ENCODE measurements at places on chromosomes 6 and 20. TPM values are rescaled to one million over a fixed set of nuclear protein-coding genes. Genes with fewer than 3 reads are reported as not detected.

- no peak for DNase-seq
Observed at GRCh38 chr6:52712136-52712535, 41.2 kb downstream of the TMEM14A start.

- DNase-seq, result no peak
Observed at GRCh38 chr6:26254724-26255123, 110.3 kb upstream of the BTN3A2 start.

- DNase-seq, result no peak
Observed at GRCh38 chr6:55445648-55446204, 118.5 kb downstream of the GFRAL start.

DNA sequence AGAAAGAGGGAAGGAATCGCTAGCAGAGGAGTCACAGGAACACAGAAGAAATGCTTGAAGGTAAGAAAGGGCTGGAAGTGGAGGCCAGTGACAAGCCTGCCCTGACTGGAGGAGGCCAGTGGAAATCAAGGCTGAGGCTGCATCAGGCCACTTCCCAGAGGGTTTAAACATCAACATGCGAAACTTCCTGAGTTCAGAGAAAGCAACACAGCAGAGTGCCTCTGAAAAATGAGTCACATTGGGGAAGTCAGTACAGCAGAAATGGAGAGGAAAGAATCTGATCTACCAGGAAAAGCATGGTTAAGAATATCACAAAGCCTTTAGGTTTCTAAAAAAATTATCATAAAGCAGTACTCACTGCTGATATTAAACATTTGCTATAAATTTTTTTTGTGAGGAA is 23.3 kb downstream of the NAPB start:
- DNase-seq, result no peak

GRCh38 chr20:60117065-60117464 is 158.8 kb downstream of the CDH26 start:
- no peak for DNase-seq

GRCh38 chr6:18598551-18599264 is 211.6 kb downstream of the RNF144B start:
- DNase-seq, result no peak

DNA sequence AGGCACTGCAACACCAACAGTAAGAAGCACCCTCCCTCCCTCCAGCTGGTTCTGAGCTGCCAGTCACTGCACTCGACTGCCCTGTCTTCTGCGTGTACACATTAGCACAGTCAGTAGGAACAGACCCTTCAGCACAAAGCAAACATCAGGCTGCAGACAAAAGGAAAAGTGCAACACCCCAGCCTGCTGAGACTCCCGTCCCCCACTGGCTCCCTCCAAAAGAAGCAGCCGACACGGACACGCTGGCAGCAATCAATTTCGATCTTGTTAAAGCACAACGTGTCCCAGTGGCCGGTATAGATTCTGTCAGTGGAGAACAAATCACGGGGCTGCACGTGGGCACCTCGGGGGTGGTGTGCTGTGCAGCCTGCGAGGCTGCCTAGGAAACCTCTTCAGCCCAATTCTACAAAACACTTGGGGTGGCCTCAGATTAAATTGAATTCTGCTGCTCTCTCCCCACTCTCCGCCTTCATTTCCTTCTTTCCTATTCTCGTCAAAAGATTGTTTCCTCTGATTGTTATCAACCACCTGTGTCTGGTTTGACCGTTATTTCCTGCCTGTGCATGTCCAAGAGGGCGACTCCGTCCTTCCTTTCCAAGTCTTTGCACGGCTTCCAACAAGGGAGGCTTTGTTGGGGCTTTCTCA is 38.7 kb downstream of the TRAF3IP2 start:
- no peak for DNase-seq

- DNase-seq, result no peak
Observed at GRCh38 chr6:130671577-130671976, 155.6 kb upstream of the SMLR1 start.

GRCh38 chr20:63224412-63225081 is 8.6 kb upstream of the YTHDF1 start:
- DNase-seq, result no peak

DNA sequence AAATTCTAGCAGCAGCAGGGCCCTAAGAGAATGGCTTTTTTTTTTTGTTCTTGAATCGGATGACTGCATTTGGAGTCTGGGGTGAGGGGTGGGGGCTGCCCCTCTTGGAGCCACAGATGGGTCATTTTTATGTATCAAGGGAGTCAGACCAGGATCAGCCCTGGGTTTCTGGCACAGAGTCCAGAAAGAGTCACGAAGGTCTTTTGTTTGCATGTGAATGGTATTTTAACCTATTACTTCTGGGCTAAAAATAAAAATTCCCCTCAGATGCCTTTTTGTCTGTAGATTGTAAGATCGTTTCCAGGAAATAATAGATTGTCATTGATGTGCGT is 72.5 kb downstream of the PHACTR3 start:
- no peak for DNase-seq

GRCh38 chr6:106134087-106134770 is 48.1 kb downstream of the PRDM1 start:
- DNase-seq, result no peak

DNA sequence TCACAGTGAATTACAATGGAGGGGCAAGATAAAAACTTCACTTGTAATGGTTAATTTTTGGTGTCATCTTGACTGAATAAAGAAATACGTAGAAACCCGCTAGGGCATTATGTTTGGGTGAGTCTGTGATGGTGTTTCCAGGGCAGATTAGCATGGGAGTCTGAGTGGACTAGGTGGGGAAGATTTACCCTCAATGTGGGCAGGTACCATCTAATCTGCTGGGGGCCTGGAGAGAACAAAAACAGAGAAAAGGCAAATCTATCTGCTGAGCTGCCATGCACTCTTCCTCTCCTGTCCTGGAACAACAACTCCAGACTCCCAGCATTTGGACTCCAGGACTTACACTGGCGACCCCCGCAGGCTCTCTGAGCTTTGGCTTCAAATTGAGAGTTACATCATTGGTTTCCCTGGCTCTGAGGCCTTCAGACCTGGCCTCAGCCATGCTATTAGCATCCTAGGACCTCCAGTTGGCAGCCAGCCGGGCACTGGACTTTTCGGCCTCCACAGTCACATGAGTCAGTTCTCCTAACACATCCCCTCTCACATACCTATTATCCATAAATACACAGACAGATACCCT is 19.7 kb downstream of the NINL start:
- DNase-seq, result no peak

GRCh38 chr6:36863670-36864540 is 10.7 kb downstream of the PPIL1 start:
- DNase-seq, result no peak

- DNase-seq, result no peak
Observed at GRCh38 chr6:158323561-158323958, 11.3 kb downstream of the TULP4 start.

GRCh38 chr20:21291026-21291425 is 12.1 kb upstream of the XRN2 start:
- no peak for DNase-seq

GRCh38 chr6:25927756-25928216 is 2.7 kb downstream of the SLC17A2 start:
- DNase-seq, result no peak

GRCh38 chr6:139690007-139690406 is 315.6 kb upstream of the CITED2 start:
- no peak for DNase-seq

DNA sequence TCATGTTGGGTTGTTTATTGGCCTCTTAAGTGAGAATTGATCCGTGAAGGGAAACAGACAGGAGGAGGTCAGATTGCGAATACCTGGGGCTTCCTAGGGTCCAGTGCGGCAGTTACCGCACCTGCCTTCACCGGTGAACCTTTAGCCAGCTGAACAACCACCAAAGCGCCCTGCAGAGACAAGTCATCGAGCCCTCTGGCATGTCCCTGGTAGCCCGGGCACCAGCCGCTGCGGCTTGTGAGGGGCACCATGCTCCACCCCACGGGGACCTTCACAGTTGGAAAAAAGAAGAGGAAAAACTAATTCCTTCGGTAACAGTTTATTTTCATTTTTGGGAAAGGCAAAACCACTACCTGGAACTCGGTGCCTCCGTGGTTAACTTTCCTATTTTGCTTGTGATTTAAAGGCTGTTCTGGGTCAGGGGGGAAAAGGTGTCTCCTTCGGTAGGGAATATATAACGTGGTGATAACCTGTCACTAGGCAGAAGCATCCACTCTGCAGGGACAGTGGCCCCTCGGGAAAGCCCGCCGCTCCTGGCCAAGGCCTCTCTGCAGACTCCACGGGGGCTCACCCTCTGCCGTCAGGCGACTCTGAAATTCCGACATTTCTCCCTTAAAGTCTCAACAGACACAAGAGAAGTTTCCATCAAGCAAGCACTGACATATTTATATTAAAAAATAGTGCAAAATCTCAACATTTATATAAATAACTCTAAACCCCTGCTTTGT is 30.7 kb upstream of the ZBP1 start:
- no peak for DNase-seq

DNA sequence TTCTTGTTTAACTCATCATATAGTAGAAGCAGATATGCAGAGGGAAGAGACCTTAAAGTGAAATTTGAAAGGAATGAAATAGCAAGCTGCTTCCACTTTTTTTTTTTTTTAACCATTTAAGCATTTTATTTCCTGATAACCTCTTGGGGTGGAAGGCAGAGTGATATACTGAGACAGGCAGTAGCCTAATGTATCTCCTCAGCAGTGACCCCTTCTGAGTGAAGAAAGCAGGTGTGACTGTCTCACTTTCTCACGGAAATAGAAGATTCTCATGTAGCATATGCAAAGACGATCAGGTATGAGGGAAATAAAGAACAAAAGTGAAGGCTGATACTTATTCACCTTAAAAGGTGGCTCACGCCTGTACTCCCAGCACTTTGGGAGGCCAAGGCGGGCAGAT is 187.1 kb upstream of the STXBP5 start:
- DNase-seq, result no peak

DNA sequence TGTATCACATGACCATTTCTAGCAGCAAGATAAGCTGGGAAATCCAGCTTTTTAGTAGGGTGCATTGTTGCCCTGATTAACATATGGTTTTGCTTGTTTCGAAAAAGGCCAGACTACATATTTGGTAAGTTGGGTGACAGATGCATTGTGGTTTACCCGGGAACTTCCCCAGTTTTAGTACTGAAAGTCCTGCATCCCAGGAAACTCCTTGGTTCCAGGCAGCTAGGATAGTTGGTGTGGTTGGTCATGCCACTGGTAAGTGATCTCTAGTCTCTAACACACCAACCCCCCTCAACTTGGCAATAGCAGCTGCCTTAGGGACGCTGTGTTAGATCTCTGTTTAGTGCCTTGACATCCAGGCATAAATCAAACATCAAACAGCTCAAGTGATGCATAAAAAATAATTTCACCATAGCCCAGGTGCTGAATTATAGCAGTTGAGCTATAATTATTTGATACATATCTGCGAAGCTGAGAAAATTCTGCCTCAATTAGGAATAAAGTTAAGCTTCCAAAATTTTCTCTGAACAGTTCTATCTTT is 216.5 kb downstream of the TFAP2C start:
- no peak for DNase-seq

- DNase-seq, result no peak
Observed at GRCh38 chr6:99761711-99762110, 155.1 kb downstream of the PRDM13 start.

GRCh38 chr6:155062866-155063341 is 67.8 kb downstream of the TIAM2 start:
- DNase-seq, result no peak

DNA sequence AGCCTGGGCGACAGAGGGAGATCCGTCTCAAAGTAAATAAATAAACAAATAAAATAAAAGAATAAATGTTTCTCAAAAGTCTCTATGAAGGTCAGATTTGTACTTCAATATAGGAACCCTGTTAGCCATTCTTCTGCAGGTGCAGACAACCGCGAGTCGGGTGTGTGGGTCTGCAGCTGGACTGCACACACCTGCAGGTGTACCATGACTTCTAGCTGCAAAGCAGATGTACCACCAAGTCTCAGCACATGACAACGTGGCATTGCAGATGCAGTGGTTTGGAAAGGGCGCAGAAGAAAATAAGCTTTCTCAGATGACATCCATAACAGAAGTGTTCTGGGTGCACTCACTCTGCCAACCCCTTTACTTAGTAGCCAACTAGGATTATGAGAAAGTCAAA is 239.7 kb downstream of the ATXN1 start:
- no peak for DNase-seq

DNA sequence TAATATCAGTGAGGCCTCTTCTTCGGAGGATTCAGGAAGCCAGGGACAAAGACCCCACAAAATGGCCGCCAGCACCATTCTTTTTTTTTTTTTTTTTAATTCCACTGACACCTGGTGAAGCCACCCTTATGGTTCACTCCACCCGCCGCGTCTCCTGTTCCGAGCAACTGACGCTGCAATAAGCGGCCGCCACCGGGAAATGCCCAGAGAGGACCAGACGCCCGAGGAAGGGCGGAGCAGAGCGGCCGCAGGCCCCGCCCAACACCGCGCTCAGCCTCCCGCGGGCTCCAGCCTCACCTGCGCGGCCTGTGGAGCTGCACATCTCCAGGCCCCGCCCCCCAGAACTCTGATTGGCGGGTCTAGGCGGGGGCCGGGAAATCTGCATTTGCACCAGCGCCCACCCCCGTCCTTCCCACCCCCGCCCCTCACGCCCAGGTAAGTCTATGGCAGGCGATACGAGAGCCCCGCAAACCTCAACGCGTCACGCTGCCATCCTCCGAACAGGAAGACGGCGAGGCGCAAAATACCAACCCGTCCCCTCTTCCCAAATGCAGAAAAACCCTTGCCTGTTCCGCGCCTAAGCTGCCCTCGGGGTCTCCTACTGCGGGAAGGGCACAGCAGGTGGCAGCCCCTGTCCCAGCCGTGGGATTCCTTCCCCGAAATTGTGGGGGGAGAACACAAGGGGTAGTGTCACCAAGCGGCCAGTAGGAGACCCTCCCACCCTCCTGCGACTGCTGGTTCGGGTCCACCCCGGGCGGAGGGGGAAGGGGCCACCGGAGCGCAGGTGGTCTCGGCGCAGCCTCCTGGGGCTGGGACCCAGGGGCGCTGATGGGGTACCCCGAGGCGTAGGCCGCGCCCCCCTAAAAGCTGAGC is 960 bp downstream of the ATP9A start:
- DNase-seq, result peak; percentile 72

DNA sequence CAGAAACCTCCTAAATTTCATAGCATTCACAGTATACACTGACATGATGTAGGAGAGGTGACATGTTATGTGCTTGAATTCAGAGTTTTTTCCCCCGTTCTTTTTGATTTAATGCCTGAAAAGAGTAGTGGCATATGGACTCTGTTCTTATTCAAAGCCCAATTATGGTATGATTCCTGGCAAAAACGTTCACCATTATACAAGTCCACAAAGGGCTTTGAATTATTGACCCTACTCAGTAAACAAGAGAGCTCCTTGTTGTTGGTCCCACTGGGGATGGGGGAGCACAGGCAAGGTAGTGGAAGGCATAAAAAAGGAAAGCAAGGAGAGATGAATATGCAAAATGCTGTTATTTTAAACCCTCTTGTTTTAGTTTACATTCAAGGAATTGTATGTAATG is 136.0 kb upstream of the AHI1 start:
- no peak for DNase-seq

SIGLEC1 gene
- total RNA-seq, result not detected

CYP24A1 gene
- not detected for total RNA-seq

OR2B3 gene
- not detected for total RNA-seq

CTAGE9 gene
- not detected for total RNA-seq

PBOV1 gene
- total RNA-seq, result not detected

NHSL1 gene
- total RNA-seq, result 0.68 TPM

PTCRA gene
- total RNA-seq, result not detected

TUBB1 gene
- total RNA-seq, result 0.09 TPM

SIRPB1 gene
- 1.9 TPM for total RNA-seq
